ENCODE measurements at places on chromosomes 7 and 10.

DNA sequence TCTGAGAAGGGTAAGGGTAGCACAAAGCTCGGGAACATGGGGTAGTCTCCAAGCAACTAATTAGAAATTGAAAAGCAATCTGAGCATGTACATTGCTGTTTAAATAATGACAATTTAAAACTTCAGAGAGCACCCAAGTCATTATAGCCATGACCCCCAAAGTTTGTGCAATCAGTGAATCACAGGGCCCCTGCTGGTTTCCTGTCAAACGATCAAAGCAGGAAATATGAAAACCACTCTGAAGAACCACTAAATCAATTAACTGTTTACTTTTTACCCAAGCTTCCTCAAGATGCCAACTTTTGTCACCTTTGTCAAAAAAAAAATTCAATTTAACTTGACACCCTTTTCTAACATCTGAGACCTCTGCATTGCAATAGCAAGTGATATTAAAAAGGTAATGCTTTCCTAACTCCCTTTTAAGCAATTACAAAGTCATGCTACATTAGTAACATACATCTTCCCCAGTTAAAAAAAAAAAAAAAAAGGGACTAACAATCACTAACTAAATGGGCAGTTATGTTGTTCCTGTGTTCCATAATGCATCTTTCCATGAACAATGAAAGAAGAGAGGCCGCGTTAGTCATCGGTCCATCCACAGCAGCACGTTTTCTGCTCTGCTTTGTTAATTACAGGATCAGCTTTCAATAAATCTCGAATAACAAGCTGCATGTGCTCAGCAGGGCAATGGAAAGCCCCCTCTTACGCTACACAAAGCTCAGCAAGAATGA, 80.6 kb downstream of the ETV1 start:
- H3K27ac ChIP-seq: no peak overlapping the region
- DNase-seq: no peak
- H3K4me3 ChIP-seq: no peak overlapping the region
- peaks cover 48% of the 10 kb centered on the region for H3K36me3 ChIP-seq
- H3K4me1 ChIP-seq: peaks cover 19% of the 10 kb centered on the region

GRCh38 chr10:27369880-27370279, 129.3 kb upstream of the ACBD5 start:
- no peaks in the 10 kb centered on the region for H3K4me1 ChIP-seq
- no peak for DNase-seq
- H3K27me3 ChIP-seq: no peaks in the 10 kb centered on the region
- no peak overlapping the region for H3K4me3 ChIP-seq
- no peak overlapping the region for H3K27ac ChIP-seq

DNA sequence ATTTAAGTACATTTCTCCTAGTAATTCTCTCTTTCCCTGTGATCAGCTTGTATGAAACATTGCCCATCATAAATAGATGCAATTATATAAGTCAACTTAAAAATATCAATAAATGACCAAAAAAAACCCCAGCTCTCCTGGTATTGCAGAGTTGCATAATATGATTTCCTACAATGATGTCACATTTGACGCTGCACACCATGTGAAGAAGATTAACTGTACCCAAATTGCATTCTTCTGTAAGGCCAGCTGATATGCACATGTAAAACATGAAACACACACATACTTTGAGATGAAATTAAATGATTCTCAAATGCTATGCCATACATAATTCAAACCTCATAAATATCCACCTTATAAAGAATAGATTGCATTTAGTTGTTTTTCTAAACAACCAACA, 115.5 kb downstream of the AGMO start:
- no peaks in the 10 kb centered on the region for H3K27me3 ChIP-seq
- no peaks in the 10 kb centered on the region for H3K36me3 ChIP-seq
- no peaks in the 10 kb centered on the region for H3K4me1 ChIP-seq
- no peak overlapping the region for H3K4me3 ChIP-seq

- no peaks in the 10 kb centered on the region for H3K36me3 ChIP-seq
- H3K27ac ChIP-seq: no peak overlapping the region
- H3K4me3 ChIP-seq: peak overlapping the region; percentile 41
- peaks cover 81% of the 10 kb centered on the region for H3K27me3 ChIP-seq
Measured at GRCh38 chr7:128914566-128915151, 4.2 kb upstream of the KCP start.

DNA sequence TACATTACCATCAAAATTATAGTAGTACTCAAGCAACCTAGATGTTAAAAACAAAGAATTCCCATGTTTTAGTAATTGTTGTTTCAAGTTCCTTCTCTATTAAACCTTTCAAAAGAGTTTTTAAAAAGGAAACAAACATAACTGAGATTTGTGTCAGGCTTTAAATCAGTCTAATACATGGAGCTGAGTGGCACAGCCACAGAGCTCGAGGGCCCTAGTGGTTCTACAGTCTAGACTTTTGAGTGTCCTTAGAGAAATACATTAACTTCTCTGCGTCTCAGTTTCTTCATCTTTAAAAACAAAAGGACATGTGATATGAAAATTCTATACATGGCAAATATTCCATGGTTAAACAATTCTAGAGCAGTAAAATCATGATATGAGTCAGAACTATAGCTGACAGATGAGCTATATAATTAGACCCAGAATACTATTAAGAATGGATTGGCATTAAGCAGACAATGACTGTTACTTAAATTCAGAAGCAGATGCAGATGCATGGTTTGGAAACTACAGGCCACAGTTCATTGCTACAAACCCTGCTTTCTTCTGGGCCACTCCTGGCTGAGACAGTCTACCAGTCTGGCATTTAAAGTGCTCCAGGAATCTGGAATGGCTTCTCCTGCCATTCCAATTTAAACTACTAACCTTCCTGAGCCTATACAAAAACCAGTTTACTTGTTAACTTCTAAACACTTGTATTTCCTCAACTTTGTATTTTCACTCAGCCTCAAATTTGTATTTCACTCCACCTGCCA, 77.4 kb downstream of the EPC1 start:
- peak overlapping the region; percentile 15 for H3K27ac ChIP-seq
- H3K27me3 ChIP-seq: no peaks in the 10 kb centered on the region
- H3K4me1 ChIP-seq: peaks cover 35% of the 10 kb centered on the region
- H3K4me3 ChIP-seq: no peak overlapping the region

- no peak overlapping the region for H3K27ac ChIP-seq
- peaks cover 75% of the 10 kb centered on the region for H3K36me3 ChIP-seq
- no peaks in the 10 kb centered on the region for H3K4me1 ChIP-seq
Measured at GRCh38 chr7:153590136-153590535, 462.1 kb upstream of the DPP6 start.

GRCh38 chr7:55189146-55189766, 170.4 kb downstream of the EGFR start:
- no peak for DNase-seq
- H3K4me1 ChIP-seq: peaks cover 59% of the 10 kb centered on the region
- peak overlapping the region; percentile 26 for H3K4me3 ChIP-seq
- H3K36me3 ChIP-seq: no peaks in the 10 kb centered on the region

Data from WTC11 (cell line).